ENCODE measurements at places on chromosomes 2 and 18. TPM values are rescaled to one million over a fixed set of nuclear protein-coding genes. Genes with fewer than 3 reads are reported as not detected.

GRCh38 chr2:86695053-86695691 lies 24.9 kb upstream of the RMND5A start:
- no peak overlapping the region for H3K4me3 ChIP-seq
- no peak overlapping the region for H3K27ac ChIP-seq
- peaks cover 5% of the 10 kb centered on the region for H3K27me3 ChIP-seq

- no peak overlapping the region for H3K4me3 ChIP-seq
- H3K36me3 ChIP-seq: no peaks in the 10 kb centered on the region
- no peak overlapping the region for H3K27ac ChIP-seq
- peaks cover 25% of the 10 kb centered on the region for H3K4me1 ChIP-seq
- H3K27me3 ChIP-seq: no peaks in the 10 kb centered on the region
- no peak for DNase-seq
These were observed 6.6 kb upstream of the CCDC195 start for GRCh38 chr2:224722770-224723169.

- DNase-seq: no peak
- H3K36me3 ChIP-seq: no peaks in the 10 kb centered on the region
- H3K4me1 ChIP-seq: peaks cover 57% of the 10 kb centered on the region
- no peak overlapping the region for H3K4me3 ChIP-seq
These were observed 383.5 kb downstream of the ZEB2 start for GRCh38 chr2:144136297-144137010.

GRCh38 chr2:223855426-223855825 lies 18.0 kb upstream of the AP1S3 start:
- no peak overlapping the region for H3K27ac ChIP-seq
- DNase-seq: no peak
- H3K4me3 ChIP-seq: no peak overlapping the region
- peaks cover 16% of the 10 kb centered on the region for H3K36me3 ChIP-seq
- peaks cover 21% of the 10 kb centered on the region for H3K4me1 ChIP-seq
- H3K27me3 ChIP-seq: peaks cover 5% of the 10 kb centered on the region

DNA sequence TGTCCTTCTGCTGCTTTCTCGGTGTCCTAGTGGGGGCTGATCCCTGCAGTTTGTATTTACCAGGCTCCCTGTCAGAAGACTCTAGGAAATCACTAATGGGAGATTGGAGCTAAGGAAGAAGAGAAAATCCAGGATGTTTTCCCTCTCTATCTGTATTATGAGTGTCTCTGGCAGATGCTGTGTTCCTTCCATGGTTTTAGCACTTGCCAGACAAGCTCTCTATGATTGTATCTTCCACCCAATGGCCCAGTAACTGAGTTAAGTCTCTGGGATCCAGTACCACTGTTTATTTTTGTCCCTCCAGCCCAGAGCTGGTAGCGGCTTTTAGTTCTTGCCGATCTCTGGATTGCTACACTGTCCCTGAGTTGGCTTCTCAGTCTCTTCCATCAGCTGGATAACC lies 494.8 kb upstream of the SLC39A10 start:
- no peaks in the 10 kb centered on the region for H3K4me1 ChIP-seq
- H3K36me3 ChIP-seq: no peaks in the 10 kb centered on the region
- DNase-seq: no peak
- no peak overlapping the region for H3K4me3 ChIP-seq
- no peak overlapping the region for H3K27ac ChIP-seq

DNA sequence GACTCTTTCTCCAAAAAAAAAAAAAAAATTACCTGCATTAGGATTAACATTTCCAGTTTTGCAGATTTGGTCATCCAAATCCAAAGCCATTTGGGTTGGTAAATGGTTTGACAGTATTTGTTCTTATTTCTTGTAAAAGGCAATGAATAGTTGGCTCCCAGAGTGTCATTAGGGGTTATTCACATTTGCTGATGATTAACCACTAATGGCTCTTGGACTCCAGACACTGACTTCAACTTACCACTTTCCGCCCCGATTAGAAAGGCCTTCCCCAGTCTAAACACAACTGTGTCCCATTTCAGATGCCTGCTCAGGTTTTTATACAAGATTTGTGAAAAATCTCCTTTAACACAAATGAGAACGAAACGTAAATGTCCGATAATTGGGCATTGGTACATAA lies 9.6 kb upstream of the TGIF1 start:
- H3K27ac ChIP-seq: no peak overlapping the region
- no peaks in the 10 kb centered on the region for H3K4me1 ChIP-seq
- no peak for DNase-seq
- peaks cover 1% of the 10 kb centered on the region for H3K27me3 ChIP-seq
- H3K4me3 ChIP-seq: no peak overlapping the region
- no peaks in the 10 kb centered on the region for H3K36me3 ChIP-seq

The FZD7 gene
- 134 TPM for total RNA-seq

Data from HFFc6 (cell line).